ENCODE measurements at places on chromosomes 5 and 9. TPM values are rescaled to one million over a fixed set of nuclear protein-coding genes. Genes with fewer than 3 reads are reported as not detected.

The TRIM14 gene
- total RNA-seq = 3.1 TPM

The OTP gene
- not detected for total RNA-seq

The GDA gene
- total RNA-seq = 1.7 TPM

The ACTL7B gene
- not detected for total RNA-seq

The NFIB gene
- total RNA-seq = 5.3 TPM

The PCDHGA6 gene
- total RNA-seq = 3.8 TPM

The SLC35A4 gene
- 61.6 TPM for total RNA-seq

The TSLP gene
- total RNA-seq = 0.27 TPM

The ADRB2 gene
- total RNA-seq = 0.36 TPM

The INSL4 gene
- not detected for total RNA-seq

The ADAMTSL2 gene
- 0.18 TPM for total RNA-seq

The ZBTB6 gene
- 9.3 TPM for total RNA-seq

The ZNF608 gene
- total RNA-seq = 100 TPM
